ENCODE measurements at places on chromosomes 2 and 18.

DNA sequence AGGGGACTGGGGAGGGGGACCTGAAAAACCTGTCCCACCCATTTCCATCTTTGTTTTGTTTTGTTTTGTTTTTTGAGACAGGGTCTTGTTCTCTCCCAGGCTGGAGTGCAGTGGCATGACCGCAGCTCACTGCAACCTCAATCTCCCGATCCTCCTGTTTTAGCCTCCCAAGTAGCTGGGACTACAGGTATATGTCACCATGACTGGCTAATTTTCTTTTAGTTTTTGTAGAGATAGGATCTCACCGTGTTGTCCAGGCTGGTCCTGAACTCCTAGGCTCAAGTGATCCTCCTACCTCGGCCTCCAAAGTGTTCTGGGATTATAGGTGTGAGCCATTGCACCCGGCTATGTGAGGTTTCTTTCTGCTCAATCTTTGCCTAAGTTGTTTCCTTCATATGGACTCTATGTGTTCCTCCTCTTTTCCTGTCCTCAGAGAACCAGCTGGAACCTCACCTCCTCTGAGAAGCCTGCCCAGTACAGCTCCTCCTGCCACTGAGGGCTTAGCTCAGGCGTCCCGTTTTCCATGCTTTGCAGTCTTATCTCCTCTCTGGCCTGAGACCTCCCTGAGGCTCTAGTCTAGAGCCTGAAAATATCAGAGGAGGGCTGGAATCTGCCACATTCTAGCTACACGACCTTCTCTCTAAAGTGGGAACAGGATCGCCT lies 74.8 kb downstream of the HS1BP3 start:
- no peak for DNase-seq

- no peak for DNase-seq
Observed at GRCh38 chr2:135791418-135792190, 45.4 kb downstream of the LCT start.

DNA sequence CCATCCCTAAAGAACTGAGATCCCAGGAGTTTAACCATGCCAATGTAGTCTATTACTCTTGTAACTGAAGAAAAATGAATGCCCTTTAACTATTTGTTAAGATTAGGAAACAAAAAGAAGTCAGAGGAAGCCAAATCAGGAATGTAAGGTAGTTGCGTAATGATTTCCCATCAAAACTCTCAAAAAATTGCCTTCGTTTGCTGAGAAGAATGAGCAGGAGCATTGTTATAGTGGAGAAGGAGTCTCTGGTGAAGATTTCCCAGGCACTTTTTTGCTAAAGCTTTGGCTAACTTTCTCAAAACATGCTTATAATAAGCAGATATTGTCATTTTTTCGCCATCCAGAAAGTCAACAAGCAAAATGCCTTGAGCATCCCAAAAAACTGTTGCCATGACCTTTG lies 224.0 kb upstream of the SIX2 start:
- DNase-seq: no peak

GRCh38 chr18:34329840-34330239 lies 105.1 kb upstream of the NOL4 start:
- no peak for DNase-seq

DNA sequence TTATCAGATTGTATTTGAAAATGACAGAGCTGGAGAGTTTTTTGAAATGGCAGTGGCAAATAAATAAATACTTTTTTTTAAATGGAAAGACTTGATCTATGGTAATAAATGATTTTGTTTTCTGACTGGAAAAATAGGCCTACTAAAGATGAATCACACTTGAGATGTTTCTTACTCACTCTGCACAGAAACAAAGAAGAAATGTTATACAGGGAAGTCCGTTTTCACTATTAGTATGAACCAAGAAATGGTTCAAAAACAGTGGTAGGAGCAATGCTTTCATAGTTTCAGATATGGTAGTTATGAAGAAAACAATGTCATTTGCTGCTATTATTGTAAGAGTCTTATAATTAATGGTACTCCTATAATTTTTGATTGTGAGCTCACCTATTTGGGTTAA lies 30.9 kb downstream of the CD28 start:
- no peak for DNase-seq

DNA sequence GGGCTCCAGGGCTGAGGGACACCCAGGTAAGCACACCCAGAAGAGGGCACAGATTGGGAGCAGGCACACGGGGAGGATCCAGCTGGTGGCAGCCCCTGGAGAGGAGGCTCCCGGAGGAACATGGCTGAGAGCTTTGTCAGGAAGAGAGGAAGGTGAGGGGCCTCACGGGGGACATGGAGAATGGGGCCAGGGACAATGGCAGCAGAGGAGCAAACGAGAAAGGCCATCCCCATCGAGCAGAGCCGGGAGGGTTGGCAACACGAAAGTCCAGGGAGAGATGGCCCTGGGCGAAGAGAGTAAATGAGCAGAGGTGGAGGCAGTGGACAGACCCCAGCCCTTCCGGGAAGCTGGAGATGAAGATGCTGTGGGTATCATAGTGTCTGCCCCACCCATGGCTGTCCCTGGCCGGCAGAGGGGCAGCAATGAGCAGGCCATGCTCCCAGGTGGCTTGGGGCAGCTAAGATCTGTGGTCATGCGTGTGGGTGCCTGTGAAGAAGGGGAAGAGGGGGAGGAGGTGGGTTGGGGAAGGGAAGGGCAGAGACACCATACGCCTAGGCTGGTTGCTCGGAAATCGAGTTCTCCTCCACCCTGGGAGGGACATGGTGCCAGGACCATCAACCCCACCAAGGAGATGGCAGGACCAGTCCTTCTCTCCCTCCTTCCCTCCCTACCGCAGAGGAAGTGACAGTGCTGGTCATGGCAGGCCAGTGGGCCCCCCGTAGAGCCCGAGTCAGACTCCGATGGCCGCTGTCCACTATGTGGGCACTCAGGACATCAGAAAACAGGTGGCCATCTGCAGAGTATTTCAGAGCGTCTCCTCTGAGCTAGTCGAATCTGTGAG lies 191.7 kb downstream of the NDUFA10 start:
- no peak for DNase-seq

DNA sequence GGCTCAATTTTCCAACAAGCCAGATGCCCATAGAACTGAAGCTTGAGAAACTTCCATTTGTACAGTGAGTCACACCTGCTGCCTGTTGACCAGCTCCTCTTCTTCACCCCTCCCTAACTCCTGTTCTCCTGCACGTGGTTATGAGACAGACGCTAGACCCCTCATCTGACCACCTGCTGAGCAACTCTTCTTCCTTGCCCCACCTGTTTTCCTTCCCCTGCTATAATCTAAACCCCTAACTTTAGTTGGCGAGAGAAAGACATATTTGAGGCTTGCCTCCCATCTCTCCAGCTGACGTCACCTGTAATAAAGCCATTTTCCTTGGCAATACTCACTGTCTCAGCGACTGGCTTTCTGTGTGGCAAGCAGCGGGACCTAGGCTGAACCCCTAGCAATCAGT lies 22.3 kb upstream of the ITM2C start:
- DNase-seq: no peak

DNA sequence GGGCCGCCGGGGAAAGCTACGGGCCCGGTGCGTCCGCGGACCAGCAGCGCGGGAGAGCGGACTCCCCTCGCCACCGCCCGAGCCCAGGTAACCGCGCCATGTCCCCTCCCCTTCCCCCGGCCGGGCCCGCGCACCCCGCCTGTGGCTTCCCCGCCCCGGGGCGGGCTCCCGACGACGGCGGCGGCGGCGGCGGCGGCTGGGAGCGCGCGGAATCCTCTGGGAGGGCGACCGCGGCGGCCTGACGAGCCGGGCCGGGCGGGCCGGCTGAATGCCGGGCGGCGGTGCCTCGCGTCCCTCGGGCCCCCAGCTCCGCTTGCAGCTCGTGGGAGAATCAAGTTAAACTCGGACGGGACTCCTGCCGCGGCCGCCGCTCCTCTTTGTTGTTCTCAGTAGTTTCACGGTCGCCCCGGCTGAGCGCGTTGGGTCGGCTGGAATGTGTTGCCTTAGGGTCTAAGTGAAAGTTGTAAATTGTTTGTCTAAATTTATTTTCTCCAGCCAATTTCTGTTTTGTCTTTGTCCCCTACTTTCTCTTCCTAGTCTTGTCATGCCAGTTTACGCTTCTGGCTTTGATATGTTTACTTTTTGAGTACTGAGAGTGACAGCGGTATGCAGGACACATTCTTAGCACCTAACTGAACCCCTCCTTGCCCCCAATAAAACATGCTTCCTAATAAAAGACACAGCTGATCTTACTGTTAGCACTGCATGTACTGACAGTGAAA lies 685 bp downstream of the SMAD4 start:
- no peak for DNase-seq

DNA sequence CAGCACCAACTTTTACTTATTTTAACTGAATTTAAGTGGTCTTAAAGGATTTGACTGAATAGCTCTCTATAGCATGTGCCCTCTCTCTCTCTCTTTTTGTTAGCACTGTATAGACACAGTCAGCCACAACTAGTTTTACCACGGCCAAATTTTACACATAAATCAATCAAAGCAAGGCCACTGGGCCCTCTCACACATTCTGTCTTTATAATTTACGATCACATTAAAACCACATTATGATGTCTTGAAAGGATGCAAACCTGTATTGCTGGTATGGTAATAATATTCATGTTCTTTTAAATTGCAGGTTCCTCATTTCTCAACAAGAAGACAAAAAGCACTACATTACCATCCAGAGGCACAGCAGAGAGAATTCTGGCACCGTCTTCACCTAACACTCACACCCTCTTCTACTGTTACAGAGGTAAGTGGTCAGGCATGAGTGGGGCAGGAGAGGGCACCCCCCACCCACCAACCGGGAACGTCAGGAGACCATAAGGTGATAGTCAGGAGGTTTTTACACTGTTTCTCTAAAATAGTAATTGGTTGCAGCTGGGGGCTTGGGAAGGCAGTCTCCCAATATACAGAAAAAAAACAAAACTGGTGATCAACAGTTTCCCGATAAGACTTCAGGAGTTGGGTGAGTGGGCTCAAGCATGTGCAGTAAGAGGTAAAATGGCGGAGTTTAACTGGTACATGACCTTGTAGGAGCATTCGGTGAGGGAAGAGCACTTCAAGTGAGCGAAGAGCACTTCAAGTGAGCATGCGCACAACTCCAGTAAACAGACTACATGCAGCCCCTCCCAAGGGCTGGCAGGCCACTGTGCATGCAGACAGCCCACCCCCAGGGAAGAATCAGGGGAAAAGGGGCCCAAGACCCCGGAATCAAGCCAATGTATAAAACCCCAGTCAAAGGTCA lies 296.7 kb downstream of the PIEZO2 start:
- DNase-seq: no peak

GRCh38 chr2:133413863-133414262 lies 154.4 kb downstream of the NCKAP5 start:
- DNase-seq: no peak

- DNase-seq: no peak
Observed at GRCh38 chr2:229257985-229258384, 13.1 kb downstream of the PID1 start.

GRCh38 chr2:229861431-229861830 lies 60.4 kb downstream of the TRIP12 start:
- DNase-seq: no peak

DNA sequence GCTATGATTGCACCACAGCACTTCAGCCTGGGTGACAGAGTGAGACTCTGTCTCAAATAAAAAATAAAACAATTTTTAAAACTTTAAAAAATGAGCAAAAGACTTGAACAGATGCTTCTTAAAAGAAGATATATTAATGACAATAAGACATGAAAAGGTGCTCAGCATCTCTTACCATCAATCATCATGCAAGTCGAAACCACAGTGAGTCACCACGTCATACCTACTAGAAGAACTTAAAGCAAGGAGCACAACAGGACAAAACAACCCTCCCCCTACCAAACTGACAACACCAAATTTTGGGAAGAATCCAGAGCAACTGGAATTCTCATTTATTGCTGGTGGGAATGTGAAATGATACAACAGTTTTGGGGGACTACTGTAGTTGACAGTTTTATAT lies 251.6 kb downstream of the BCL2 start:
- no peak for DNase-seq

DNA sequence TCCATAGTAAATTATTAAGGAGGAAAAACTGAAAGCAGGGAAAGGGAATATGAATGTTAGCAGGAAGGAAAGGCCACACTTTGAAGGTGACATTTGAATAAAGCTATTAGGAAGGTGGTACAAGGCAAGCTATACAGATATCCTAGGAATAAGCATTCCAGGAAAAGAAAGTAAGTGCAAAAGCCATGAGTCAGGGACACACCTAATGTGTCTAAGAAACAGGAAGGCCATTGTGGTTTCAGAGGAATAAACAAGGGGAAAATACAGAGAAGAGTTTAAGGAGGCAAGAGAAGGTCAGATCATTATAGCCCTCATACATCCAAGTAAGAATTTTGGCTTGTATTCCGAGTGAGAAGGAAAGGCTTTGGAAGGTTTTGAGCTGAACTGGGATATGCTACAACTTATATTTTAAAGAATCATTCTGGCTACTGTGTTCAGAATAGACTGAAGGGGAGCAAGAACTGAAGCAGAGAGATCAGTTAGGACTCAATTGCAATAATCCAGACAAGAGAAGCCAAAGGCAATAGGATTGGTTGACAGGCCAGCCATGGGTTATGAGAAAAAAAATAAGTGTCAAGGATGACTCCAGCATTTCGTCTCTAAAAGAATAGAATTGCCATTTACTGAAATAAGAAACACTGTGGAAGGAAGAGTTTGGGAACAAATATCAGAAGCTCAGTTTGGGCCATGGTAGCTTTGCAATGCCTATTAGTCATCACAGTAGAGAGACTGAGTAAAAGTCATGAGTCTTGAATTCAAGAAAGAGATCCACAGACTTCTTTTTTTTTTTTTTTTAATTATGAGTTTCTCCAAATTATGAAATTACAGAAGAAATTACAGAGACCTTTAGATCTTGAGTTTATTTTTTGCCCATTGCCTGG lies 11.3 kb downstream of the RAD51AP2 start:
- DNase-seq: no peak

- DNase-seq: no peak
Observed at GRCh38 chr18:75341897-75342296, 85.6 kb downstream of the SMIM21 start.

- no peak for DNase-seq
Observed at GRCh38 chr2:111702804-111703196, 181.2 kb downstream of the ANAPC1 start.

Data from GM12878 (cell line).